ENCODE measurements at places on chromosomes 5 and 9.

GRCh38 chr9:82781921-82782392 lies 281.0 kb downstream of the RASEF start:
- no peak for DNase-seq

GRCh38 chr5:113632996-113633395 lies 119.5 kb downstream of the YTHDC2 start:
- DNase-seq: no peak

GRCh38 chr5:158979749-158980521 lies 119.8 kb downstream of the EBF1 start:
- DNase-seq: peak; percentile 75

DNA sequence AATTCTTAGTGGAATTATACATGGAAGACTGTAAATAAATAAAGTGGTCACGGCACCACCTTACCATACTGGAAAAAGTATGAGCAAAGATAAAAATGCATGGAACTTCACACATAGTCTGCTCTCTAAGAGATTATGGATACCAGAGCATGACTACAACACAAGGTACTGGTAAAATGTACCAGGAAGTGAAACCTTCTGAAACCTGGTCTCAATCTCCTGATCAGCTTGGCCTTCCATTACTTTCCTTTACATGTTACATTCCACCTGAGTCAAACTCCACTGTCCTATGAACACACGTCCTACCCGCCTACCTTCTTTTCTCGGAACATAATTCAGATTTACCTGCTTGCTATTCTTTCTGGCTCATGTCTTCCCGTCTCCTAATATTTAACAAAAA lies 15.9 kb downstream of the PTAR1 start:
- DNase-seq: no peak

DNA sequence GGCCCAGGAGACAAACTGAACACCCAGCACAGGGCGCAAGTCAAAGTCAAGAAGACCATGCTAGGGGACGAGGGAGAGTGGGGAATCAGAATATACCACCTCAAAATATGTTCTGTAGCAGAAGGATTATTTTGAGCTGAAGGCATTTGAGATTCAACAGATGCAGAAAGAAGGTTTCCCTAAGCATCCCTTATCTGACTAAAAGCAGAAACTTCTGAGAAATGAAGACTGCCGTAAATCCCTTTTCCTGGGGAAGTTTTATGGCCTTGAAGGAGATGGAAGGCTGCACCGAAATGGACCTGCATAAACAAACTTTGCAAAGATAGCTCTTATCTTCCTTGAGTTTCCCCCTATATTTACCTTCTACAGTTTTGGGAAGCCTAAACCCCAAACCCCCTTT lies 72.8 kb downstream of the PTTG1 start:
- DNase-seq: no peak

DNA sequence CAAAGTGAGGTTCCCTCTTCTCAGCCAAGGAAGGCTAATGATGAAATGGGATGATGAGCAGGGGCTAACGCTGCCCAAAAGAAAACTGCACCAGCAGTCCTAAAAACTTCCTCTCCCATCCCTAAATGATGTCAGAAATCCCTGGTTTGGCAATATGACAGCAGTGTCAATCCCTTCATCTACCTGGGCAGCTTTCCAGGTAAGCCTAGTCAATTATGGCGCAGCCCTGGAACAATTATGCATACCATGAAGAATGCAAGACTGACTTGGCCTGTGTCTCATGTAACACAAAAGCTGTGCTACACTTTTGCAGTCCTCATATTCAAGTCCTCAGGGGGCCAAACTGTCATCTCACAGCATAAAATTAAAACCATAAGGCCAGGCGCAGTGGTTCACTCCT lies 7.0 kb downstream of the DMGDH start:
- no peak for DNase-seq

- DNase-seq: no peak
These were observed 198.7 kb upstream of the MAP3K1 start for GRCh38 chr5:56616454-56617160.

- DNase-seq: no peak
These were observed 7.2 kb downstream of the ZDHHC12 start for GRCh38 chr9:128716581-128717254.

DNA sequence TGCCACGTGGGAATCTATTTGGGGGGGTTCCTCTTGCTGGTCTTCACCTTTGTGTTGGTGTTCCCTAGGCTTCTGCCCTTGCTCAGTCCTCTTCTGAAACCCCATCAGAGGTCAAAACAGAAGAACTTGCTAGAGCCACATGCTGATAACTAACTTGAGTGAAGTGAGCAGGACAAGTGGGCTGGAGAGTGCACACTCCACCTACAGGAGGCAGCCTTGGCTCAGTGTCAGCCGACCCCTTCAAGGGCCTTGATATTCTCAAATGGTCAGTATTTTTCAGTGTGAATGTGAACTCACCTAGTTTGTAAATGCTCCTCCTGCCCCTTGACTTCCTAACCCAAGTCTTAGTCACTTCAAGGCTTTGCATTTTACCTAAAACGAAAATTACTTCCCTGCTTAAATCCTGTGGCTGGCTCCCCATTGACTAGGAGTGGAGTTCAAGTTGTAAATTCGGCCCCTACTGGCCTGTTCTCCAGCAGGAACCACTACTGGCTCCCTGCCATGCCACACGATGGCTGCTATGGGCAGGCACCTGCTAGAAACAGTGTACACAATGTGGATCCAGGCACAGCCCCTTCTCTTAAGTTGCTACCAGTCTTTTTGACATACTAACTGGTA lies 3.6 kb upstream of the SLC1A3 start:
- no peak for DNase-seq

DNA sequence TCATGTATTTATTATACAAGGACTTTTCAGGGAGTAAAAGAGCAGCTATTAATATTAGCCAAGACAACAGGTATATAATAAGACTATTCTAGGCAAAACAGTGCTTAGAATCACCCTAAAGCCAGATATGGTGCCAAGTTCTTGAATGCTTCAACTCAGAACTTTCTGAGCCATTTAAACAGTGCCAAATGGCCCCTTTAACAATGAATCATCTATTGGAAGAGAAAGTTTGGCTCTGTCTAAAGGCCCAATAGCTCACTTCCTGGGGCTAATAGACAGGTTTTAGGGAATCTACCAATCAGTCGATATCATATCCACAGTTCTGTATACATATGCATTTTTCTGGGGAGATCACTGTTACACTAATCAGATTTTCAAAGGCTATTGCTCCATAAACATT lies 42.9 kb downstream of the ZNF474 start:
- peak; percentile 64 for DNase-seq

DNA sequence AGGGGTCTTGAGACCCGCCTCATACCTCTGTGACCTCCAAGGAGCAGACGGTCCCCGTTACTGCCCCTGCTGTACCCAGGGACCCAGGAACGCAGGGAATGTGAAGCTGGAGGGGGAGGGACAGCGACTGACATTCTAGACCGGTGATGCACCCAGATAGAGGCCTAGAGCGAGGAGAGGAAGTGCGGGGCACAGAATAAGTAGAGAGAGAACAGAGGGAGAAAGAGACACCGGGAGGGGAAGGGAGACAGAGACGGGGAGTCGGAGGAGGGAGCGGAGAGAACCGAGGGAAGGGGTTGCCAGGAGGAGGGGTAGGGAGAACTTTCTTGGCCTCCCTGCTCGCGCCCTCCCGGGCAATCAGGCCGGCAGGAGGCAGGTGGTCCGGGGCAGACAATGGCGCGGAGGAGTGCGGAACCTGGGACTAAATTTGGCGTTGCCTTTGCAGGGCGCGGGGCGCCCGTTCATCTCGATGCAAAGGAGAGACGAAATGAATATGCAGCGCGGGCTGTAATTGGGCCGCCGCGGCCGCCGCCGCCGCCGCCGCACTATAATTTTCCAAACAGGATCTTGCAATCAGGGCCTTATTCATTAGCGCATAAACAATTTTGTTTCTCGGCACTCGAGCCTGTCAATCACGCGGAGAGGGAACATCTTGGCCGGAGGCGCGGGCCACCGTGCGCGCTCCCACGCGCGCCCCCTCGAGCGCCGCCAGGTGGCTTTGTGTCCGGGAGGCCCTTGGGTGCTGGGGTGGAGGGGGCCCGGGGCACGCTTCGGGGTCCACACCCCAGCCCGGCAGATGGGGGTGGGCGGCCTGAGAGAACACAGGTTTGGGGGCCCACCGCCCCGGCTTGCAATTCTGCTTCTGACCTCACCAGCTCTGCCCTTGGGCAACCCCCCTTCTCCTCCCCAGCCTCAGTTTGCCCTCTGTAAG lies 33.0 kb downstream of the NDUFA8 start:
- peak; percentile 13 for DNase-seq

GRCh38 chr5:78972654-78973428 lies 12.3 kb downstream of the ARSB start:
- peak; percentile 65 for DNase-seq

GRCh38 chr5:137221943-137222342 lies 277.2 kb downstream of the SPOCK1 start:
- DNase-seq: no peak
